ENCODE measurements at places on chromosomes 4 and X. TPM values are rescaled to one million over a fixed set of nuclear protein-coding genes. Genes with fewer than 3 reads are reported as not detected.
A peak's percentile ranks its signal among the peaks of the same experiment; 100 is the strongest.

The ARHGAP24 gene
- 9.9 TPM for total RNA-seq

The UCP1 gene
- not detected for total RNA-seq

The CXorf49 gene
- total RNA-seq: 70.9 TPM

The F8A3 gene
- not detected for total RNA-seq

The GRXCR1 gene
- total RNA-seq: not detected

The CXCL11 gene
- 0.06 TPM for total RNA-seq

GRCh38 chr4:79048878-79049277 is 109.6 kb upstream of the PAQR3 start:
- no peak for DNase-seq

DNA sequence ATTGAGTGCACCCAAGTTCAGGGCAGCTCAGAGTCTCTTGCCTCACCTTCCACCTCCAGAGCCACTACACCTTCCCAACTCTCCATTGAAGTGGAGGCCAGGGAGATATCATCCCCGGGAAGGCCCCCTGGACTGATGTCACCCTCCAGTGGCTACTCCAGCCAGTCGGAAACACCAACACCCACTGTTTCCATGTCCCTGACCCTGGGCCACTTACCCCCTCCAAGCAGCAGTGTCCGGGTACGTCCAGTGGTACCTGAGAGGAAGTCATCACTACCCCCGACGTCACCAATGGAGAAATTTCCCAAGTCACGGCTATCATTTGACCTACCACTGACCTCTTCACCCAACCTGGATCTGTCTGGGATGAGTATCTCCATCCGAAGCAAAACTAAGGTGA is 7.8 kb upstream of the RTL5 start:
- DNase-seq: no peak

DNA sequence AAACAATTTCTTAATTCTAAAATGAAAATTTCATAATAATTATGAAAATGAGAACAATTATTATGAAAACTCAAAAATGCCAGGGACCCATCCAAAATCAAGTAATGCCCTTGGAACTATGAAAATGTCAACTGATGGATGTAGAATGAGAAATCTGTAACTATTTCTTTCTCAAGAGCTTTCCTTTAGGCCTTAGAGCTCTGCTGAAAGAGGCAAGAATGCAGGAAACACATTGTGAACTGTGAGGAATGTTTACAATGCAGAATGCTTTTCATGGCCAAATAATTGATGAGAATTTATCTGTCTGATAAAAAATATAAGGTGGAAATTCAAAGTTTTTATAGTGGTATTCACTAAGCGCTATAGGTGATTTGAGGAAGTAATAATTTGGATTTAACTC is 207.1 kb upstream of the PCDH18 start:
- no peak for DNase-seq

- no peak for DNase-seq
These were observed 383.7 kb upstream of the ATOH1 start for GRCh38 chr4:93444860-93445259.

DNA sequence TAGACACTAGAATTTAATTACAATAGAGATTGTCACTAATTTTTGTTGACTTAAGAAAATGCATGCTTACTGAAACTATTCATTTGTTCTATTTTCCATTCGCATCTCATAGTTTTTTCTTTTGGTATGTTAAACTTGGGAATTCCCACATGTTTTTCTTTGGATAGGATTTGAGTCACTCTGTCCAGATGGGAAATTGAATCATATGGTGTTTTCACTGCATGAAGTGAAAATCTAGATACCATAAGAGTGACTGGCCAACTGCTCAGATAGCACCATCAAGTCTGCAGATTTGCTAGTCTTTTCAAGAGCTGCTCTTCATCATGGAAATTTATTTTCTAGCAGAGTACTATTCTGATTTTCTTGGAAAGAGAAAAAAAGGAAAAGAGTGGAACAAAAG is 172.6 kb downstream of the FAM47B start:
- DNase-seq: no peak

DNA sequence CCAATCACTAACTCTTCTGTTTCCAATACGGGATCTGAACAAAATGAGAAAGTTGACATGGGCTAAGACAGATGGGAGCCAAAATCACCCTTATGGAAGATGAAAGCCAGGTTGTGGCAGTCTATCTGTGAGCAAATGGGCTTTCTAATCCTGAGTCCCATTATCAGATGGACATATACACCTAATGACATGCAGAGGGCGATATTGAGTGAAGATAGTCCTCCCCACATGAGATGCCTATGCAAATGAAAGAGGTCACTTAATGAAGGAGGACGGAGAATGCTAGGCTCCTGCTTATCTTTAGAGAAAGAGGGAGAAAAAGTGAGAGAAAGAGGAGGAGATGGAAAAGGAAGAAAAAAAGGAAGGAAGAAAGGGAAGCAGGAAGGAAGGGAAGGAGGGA is 547.5 kb downstream of the NLGN4X start:
- DNase-seq: no peak

DNA sequence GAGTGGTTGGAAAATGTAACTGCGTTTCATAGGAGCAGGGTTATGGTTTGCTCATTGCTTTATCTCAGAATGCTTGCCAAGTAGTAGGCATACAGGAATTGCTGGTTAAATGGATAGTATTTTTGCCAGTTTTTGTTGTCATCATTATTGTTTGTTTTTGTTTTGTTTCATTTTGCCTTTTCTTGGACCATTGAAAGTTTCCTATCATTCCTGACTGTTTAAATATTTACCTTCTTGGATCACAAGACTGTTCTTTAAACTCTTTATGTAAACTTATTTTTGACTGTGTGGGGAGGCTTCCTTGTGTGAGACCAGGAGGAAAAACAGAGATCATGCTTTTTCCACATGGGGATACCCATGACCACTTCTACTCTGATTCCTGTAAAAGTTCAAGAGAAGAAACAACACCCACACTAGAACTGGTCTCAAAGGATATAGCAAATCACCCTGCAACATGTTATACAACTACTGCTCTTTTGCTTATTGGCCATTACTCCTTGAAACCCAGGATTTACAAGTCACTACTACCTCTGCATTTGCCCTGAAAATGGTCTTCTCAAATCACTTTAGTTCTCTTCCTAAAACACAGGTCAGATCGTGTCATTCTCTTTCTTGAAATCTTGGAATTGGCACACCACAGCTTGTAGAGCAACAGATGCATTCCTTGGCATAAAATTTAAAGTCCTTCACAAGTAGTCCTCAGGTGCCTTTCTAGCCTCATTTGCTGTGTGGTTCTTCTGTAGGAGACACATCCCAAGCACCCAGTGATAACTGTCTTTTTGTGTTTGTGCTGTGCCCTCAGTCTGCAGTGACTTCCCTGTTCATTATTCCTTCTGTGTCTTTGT is 51.3 kb downstream of the FNIP2 start:
- DNase-seq: no peak

- DNase-seq: no peak
These were observed 281.0 kb upstream of the UGT8 start for GRCh38 chr4:114317564-114317963.

DNA sequence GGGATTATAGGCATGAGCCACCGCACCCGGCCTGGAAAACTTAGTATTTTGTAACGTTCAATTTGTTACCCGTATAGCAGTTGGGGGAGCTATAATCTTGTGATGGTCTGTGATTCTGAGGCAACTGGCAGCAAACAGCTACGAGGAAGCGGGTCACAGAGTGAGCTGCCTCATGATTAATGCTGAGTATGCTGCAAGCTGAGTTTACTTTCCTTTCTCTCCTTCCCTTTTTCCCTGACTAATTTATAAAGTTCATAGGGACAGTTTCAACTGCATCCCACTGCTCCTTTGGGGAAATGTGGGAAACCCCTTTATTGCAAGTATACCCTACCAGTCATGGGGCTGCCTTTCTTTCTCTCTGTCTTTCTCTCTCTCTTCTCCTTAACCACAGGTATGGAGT is 17.7 kb upstream of the ELOVL6 start:
- no peak for DNase-seq

DNA sequence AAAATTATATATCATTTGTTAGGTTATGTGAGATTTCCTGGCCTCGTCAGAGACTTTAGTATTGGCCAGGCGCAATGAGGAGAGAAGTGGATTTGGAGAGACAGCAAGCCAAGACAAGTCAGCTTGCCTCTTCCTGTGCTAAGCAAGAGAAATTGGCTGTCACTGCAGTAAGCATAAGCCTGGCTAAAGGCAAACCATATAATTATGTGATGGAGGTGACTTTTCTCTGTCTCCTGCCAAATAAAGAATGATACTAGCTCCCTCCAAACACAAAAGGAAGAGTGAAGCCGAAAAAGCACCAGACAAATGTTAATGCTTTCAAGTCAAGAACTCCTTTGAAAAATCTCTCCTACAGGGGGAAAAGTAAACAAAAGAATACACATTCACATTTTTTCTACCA is 2246.0 kb downstream of the ARAP2 start:
- DNase-seq: no peak

DNA sequence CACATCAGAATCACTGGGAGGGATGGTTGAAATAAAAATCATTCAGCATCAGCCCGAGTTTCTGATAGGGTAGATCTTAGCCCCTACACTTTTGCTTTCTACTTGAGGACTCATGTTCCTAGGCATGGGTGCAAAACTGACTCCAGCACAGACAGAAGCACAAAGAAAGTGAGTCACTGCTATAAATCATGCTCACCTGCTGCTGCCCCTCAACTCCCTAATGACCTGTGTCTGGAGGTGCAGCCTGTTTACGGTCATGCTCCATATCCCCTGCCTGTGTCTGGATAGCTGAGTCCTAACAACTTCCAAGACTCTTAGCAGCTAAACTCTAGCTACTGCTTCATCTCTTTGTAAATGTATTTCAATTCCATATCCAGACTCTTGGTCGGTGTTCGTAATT is 57.8 kb downstream of the ADGRA3 start:
- DNase-seq: peak; percentile 36

DNA sequence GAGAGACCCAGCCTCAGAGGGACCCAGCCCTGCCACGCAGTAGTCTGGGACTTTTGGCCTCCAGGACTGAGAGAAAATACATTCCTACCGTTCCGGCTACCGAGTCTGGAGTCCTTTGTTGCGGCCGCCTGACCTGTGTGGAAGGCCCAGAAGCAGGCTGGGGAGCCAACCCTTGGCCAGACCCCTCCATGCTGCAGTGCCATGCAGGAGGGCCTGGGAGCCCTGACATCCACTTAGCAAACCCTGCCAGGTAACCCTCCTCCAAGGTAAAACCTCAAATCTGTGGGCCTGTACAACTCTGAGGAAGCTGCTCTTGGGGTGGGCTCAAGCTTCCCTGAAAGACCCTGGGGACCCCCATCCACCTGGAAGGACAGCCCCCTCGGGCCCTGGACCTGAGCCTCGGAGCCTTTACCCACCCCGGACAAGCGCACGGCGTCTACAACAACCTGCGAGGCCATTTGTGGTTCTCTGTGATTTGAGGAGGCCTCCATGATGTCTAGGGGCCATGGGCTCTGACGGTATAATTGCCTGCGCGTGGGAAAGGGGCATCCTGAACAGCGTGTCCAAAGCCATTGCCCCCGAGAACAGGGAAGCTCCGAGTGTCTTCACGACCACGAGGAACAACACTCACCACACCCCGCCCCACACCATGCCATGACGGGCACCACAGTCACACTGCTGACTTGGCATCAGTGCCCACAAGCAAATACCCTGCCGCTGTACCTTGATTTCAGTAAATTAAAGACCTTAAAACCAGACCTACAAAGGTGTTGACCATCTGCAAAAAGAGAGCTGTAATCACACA is 58.7 kb downstream of the ZFYVE28 start:
- DNase-seq: no peak

DNA sequence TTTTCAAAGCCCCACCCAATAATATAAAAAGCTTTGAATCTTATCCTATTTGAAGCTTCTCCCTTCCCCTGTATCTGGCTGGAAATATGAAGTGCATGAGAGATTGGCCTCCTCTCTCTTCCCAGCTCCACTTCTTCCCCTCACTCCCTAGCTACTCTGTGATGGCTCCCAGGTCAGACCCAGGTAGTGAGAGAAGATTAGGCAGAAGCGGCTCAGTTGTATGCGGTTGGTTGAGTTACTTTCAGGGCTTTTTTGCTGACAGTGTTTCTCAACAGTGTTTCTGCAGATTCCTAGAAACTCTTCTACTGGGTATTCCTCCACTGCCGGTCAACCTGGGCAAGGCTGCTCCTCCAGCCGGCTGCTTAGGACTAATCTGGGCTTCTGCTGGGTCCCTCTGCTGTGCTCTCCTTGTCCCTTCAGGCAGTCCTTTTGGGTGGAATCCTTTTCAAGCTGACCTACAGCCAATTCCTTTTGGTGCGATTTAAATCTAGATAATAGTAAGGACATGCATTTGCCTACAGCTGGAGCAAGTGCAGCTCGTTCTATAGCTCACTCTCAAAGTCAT is 87.4 kb upstream of the SLC7A11 start:
- DNase-seq: no peak

- DNase-seq: no peak
These were observed 27.9 kb upstream of the UGT2B4 start for GRCh38 chr4:69523385-69524132.

DNA sequence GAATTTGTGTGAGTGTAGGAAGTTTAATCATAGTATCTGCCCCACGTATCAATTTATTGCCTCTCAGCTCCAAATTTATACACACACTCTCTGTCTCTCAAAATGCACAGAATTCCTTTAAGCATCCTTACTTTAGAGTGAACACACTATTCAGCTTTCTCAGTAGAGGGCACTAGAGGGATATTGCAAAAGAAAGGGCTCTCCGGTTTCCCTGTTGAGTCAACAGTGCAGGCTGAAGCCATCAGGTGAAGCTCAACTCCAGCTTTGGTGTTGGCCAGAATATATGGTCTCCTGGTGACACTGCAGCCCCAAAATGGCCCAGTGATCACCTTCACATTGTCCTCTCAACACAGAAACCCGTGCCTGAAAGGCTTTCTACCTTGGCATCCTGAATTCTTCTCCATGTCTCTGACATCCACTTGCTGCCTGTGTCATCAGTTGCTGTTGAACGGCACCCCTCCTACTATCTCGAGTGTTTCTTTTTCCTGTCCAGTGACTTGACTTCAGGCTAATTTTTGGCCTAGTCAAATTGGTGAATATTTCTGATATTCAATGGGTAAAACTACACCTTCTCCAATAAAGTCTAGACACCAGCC is 670.5 kb downstream of the GABRG1 start:
- peak; percentile 6 for DNase-seq

DNA sequence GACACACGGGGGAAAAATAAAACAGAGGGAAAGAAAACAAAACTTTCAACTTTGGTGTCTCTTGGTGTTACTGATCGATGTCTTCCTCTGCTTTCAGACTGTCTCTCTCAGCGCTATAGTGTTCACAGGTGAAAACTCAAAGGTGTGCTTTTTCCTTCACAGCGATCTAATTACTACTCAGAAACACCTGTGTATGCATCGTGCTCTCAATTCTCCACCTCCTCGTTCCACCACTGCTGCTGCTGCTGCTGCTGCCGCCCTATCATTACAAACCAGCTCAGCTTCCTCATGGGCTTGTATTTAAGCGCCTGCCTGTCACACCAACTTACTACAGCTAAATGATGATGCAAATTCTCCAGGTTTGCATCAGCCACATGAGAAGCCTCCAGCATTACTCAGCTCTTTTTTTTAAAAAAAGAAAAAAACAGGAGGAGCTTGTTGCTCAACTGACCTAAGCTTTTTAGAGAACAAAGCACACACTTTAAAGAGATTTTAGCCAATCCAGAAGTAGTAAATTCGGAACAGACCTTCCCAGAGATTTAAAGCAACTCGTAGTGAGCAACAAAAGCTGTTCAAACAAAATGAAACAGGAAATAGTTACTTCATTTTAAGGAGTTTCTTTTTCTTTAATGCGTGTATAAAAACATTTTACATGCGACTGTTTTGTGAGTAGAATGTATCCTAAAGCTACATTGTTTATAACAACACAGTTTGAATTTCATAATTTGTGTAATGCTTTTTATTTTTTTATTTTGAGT is at the start of gene SLC7A11:
Gene SLC7A11 (minus strand): TSS at position 274 of the 758 bp plus-strand sequence. CDS start 280 bp downstream, outside the sequence.
- peak; percentile 97 for DNase-seq
